MV-4-11 (cell line): ENCODE measurements at places on chromosomes 3 and 15.

DNA sequence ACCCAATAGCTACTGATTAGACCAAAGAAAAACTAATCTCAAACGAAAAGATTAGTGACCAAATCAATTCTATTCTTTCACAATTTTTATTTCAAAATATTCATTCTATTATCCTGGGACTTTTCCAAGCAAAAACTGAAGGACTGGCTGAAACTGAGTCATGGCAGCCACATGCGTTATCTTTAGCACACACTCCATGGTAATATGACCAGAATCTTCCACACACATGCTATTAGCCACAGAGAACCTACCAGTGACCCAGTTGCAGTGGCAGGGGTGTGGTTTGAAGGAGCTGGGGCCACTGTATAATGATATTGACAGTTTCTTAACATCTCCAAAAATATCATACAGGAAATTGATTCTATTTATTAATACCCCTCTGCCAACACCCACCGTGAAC is 154.8 kb upstream of the ABI3BP start:
- DNase-seq: peak; percentile 3

DNA sequence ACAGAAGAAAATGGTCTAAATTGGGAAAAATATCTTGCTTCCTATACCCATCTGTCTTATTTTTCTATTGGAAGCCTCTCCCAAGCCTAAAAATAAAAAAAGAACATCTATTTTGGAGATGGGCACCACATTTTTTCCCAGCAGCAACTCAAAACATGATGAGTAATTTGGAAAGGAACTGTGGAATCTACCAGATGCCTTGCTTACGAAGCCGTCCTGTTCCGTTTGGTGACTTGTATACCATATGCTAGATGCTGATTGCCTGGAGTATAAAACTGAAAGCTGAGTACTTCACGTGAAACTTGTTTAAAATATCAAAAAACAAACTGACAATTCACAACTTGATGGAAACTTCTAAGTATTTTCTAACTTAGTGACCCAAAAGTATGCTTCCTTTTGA is 491.0 kb downstream of the ROBO2 start:
- DNase-seq: no peak

- no peak for DNase-seq
These were observed 201.4 kb upstream of the ARHGEF26 start for GRCh38 chr3:153919773-153920172.

- no peak for DNase-seq
These were observed 530.5 kb downstream of the FHIT start for GRCh38 chr3:60720736-60721135.

- DNase-seq: no peak
These were observed 76.2 kb downstream of the NFKBIZ start for GRCh38 chr3:101925564-101925963.

GRCh38 chr3:63450023-63450422 is 171.9 kb downstream of the SYNPR start:
- DNase-seq: no peak

GRCh38 chr3:69746119-69746518 is 6.9 kb downstream of the MITF start:
- DNase-seq: no peak

- no peak for DNase-seq
These were observed at the start of gene CNTN3 for GRCh38 chr3:74614107-74614967. TSS of gene CNTN3 (minus strand) at chr3:74614659. CDS start at chr3:74521112, 93,547 bp downstream.

- no peak for DNase-seq
These were observed 68.9 kb downstream of the TFRC start for GRCh38 chr3:196012941-196013476.

DNA sequence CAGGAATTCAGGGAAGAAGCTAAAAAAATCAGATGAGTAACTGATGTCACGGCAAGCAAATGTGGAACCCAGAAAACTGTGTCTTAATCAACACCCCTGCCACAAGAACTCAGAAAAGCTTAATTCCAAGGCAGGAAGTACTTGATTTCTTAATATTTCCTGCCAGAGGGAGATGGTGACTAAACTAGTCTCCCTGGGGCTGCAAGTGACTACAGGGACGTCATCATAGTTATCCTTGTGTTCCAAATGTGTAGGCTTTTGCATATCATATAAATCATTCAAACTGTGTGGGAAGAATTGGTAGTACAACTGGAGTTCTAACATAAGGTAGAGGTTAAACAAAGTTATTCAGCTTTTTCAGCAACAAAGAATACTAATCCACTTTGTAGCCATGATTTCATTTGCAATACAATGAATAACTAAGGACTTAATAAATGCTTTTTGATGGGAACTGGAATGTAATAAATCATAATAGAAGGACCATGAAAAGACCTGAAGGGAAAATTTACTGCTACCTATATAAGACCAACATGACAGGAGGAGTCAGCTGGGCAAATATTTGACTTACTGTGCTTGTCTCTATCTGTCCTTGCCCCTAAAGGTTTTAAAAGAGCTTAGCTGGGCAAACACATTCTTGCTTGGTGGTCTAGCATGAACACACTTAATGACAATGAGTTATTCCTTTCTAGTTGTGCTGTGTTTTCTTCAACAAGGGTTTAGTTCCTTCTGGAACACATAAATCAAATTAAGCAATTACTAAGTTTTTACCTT is 76.0 kb upstream of the NECTIN3 start:
- DNase-seq: peak; percentile 54

- DNase-seq: no peak
These were observed 7.3 kb upstream of the CCDC13 start for GRCh38 chr3:42780398-42780797.

GRCh38 chr3:133461291-133461690 is 61.4 kb downstream of the BFSP2 start:
- DNase-seq: no peak

GRCh38 chr3:129577925-129578786 is 28.3 kb downstream of the PLXND1 start:
- peak; percentile 79 for DNase-seq

DNA sequence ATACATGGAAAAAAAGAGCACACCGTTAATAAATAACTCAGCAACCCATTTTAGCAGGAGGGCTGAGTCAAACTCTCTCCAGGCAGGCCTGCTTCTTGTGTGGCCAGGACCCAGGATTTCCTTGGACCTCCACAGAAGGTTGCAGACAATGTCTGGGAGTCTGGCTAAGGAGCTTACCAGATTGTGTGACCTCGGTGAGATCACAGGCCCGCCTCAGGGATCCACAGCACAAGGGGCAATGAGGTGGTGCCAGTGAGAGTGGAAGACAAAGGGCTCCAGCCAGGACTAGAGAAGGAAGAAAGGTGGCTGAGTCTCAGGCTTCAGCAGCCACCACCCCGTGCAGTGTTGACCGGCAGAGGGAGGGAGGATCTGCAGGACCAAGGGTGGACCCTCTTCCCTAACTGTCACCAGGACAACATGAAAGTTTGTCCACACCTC is 32.2 kb upstream of the SEC22A start:
- DNase-seq: no peak

- DNase-seq: no peak
These were observed 15.5 kb downstream of the TATDN2 start for GRCh38 chr3:10263646-10264363.

DNA sequence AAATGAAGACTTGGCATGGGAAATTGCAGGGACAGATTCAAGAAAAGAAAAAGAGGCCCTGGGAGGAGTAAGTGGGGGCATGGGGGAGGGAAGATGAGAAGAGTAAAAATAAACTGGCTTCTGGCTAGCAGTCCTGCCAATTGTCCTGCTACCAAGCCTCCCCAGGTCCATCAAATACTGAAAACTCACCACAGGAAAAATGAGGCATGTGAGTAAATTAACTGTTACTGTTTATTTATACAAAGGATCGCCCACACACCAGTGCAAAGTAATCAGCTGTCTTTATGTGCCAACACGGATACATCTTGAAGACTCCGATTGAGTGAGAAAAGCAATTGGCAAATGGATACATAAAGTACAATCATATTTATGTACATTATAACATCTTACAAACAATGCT is 10.7 kb upstream of the KLHL25 start:
- DNase-seq: no peak

DNA sequence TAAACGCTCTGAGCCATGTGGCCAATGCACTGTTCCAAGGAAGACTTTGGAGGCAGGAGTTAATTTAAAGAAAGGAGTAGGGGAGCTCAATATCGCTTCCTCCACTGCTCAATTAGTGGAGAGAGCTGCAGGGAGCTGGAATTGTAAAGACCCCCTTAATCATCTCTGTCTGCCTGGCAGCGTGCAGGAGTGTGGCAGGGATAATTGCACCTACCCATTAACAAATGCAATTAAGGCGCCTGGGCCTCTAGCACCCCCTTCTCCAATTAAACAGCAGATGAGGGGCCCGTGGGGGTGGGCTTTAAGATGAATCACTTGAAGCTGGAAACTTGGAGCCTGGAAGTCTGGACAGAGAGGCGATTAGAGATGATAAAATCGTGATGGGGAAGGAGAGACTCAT is 61.7 kb upstream of the GLCE start:
- DNase-seq: no peak

- no peak for DNase-seq
These were observed 58.3 kb upstream of the CFAP20DC start for GRCh38 chr3:59107856-59108815.

DNA sequence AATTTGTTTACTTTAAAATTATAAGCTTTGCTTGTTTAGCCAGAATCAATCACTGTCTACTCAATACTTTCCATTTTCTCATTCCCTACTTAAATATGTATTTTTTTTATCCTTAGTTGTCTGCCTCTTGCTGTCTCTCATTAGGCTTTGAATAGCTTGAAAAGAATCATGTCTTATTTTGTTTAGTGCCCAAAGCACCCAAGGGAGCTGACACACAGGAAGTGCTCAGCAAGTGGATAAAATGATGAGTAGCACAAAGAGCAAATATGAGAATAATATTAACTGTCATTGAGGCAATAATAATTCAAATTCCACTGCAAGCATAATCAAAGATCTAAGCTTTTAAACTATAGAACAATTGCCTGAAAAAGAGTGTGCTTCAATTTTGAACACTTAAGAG is 19.0 kb upstream of the IL1RAP start:
- no peak for DNase-seq

DNA sequence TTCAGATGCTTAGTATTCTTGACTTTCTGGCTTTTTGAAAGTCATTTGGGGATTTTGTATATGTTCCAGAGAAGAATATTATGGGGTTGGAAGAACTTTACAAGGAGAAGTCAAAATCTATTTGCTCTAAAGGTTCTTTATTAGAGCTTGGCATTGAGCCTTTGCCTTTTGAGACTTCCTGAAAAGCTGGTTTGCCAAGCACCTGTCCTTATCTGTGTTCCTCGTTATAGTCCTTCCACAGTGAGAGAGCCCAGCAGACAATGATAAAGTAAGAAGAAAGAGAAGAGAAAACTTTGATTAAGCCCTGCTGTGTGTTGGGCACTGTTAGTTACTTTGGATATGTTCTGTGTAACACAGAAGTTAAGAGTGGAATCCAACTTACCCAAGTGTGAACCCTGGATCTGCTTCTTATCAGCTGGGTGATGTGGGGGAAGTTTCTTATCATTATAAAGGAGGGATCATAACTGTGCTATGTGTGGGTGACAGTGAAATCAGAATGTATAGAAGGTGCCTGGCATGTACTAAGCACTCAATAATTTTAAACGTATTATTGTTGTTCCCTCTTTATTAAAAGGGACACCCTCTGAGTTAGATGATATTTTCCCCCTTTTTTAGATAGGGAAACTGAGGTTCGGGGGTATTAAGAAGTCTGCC is 44.3 kb upstream of the POLR2M start:
- DNase-seq: no peak

DNA sequence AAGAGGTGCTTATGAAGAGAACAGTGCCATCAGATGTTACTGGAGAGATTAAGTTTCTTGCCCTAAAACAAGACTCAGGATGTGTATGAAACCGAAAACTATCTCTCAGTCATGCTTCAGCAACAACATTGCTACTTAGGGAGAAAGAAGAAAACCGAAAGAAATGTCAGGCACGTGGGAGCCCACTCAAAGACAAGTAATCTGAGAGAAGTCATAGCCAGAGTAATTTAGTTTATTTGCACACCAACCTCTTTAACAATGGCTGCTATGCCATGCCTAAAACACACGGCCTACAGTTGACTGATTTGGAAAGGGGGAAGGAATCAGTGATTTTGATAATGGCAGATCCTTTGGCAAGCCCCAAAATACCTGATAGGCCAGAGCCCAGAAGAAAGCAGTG is 162.9 kb downstream of the TIGIT start:
- DNase-seq: no peak

GRCh38 chr3:42698911-42699230 is 3.7 kb downstream of the HHATL start:
- DNase-seq: no peak
